ENCODE measurements at places on chromosomes 13 and 19. TPM values are rescaled to one million over a fixed set of nuclear protein-coding genes. Genes with fewer than 3 reads are reported as not detected.

GPC6 gene
- 59.5 TPM for polyA plus RNA-seq

DNA sequence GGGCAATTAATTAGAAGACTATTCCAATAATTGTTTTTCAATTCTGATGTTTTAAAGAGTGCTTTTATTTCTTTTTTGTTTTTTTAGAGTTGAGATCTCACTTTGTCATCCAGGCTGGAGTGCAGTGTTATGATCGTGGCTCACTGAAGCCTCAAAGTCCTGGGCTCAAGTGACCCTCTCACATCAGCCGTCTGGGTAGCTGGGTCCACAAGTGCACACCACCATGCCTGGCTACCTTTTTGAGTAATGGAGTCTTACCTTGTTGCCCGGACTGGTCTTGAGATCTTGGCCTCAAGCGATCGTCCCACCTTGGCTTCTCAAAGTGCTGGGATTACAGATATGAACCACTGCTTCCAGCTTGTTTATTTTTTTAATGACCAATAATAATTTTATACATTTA, 207.8 kb downstream of the NDFIP2 start:
- DNase-seq = no peak

DNA sequence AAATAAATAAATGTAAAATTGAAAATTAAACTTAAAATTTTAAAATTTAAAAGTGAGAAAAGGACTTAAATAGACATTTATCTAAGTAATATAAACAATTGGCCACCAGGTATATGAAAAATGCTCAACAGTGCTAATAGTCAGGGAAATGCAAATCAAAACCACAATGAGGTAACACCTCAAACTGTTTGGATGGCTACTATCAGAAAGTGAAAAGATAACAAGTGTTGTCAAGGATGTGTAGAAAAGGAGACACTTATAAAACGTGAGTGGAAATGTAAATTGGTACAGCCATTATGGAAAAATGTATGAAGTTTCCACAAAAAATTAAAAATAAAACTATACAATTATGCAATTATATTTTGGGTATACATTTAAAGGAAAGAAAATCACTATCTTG, 752.2 kb downstream of the EFNB2 start:
- DNase-seq = no peak

GRCh38 chr19:38616265-38616664, 1.5 kb downstream of the MAP4K1 start:
- DNase-seq = no peak

MAP4K1 gene
- 5.6 TPM for polyA plus RNA-seq

ATF5 gene
- 28.2 TPM for polyA plus RNA-seq

- DNase-seq = no peak
Measured at GRCh38 chr13:99809926-99810325, 161.6 kb downstream of the ZIC5 start.

DNA sequence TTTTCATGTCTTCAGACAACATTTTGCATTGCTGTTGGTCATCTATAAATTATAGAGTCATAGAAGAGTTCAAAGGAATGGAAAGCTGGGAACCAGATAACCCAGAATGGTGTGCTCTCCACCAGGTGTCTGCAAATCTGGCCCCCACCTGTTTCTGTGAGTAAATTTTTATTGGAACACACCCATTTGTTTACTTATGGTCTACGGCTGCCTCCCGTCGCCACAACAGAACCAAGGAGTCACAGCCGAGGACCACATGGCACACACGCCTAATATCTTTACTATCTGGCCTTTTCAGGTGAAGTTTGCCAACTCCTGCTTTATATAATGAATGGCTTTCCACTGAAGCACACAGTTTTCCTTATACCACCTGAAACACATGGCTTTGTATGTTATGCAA, 58.2 kb downstream of the EFNB2 start:
- DNase-seq = no peak

DNA sequence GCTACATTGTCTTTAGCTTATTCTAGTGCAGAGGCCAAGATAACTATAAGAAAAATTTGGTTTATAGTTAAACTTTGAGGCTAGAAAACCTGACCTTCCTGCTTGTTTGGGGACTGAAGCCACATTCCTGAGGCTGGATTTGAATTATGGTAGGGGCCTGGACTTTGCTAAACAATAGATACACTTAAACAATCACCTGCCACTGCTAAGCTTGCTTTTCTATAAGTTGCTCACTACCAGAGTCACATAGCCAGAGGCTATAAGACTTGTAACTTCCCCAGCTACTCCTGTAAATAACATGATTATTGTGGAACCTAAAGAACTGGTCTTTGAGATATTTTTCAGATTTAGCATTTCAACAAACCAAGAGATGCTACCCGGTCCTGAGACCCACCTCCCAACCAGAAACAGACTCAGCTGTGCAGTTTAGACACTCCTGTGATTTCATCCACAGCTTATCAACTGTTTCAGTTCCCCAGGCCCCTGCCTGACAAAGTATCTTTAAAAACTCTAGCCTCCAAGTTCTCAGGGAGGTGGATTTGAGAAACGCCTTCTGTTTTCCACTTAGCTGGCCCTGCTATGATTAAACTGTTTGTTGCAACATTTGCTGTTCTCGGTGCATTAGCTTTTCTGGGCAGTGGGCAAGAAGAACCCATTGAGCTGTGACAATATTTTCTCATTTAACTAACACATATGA, 77.7 kb downstream of the MIPEP start:
- no peak for DNase-seq

DNA sequence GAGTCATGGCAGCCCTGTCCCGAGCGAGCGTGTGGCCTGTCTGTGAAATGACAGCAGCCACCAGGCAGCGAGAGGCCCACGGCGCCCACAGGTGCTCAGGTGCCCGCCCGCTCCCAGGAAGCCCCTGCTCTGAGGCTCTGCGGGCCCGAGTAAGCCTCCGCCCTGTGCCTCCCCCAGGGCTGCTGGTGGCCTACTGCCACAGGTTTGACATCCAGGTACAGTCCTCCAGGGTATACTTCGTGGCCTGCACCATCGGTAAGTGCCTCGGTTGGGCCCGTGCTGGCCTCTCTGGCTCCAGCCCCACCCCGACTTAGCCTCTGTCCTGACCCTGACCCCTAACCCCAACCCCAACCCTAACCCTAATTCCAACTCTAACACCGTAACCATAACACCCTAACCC, 15.0 kb upstream of the TMPRSS9 start:
- no peak for DNase-seq
